Hepatocyte (in vitro differentiated cells): ENCODE measurements at places on chromosomes 4 and X. TPM values are rescaled to one million over a fixed set of nuclear protein-coding genes. Genes with fewer than 3 reads are reported as not detected.
A peak's percentile ranks its signal among the peaks of the same experiment; 100 is the strongest.

The TLR10 gene
- not detected in 2 replicates for polyA plus RNA-seq

The FMR1NB gene
- not detected in 2 replicates for polyA plus RNA-seq

The PRRG3 gene
- polyA plus RNA-seq: 0.22 and 0.36 TPM in 2 replicates

- no peak overlapping the region for H3K4me3 ChIP-seq
- H3K36me3 ChIP-seq: no peaks in the 10 kb centered on the region
- no peaks in the 10 kb centered on the region for H3K27me3 ChIP-seq
- peak overlapping the region; percentile 21 for H3K27ac ChIP-seq
Measured at GRCh38 chrX:42739741-42740140, 38.2 kb downstream of the PPP1R2C start.

DNA sequence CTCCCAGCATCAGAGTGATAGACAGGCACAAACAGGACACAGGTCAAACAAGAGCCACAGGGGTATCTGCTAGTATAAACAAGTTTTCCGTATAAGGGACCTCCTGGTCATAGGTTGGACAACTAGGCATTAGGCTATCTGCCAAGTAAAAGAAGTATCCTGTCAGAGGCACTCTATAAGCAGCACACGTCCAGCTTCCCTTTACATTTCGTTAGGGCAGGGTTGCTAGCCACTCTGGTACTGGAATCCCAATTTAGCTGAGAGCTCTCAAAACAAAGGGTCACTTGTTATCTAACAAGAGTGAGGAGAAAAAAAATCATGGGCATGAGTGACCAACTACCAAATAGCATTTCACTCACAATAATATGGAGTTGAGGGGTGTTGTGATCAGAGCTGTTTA is 780.7 kb upstream of the DIAPH2 start:
- H3K4me3 ChIP-seq: no peak overlapping the region
- no peak for DNase-seq
- no peaks in the 10 kb centered on the region for H3K36me3 ChIP-seq
- no peaks in the 10 kb centered on the region for H3K4me1 ChIP-seq
- no peaks in the 10 kb centered on the region for H3K27me3 ChIP-seq
- H3K27ac ChIP-seq: no peak overlapping the region

GRCh38 chr4:26400132-26400531 is 79.3 kb downstream of the RBPJ start:
- no peak overlapping the region for H3K4me3 ChIP-seq
- no peaks in the 10 kb centered on the region for H3K36me3 ChIP-seq
- H3K27ac ChIP-seq: no peak overlapping the region
- no peak for DNase-seq
- no peaks in the 10 kb centered on the region for H3K4me1 ChIP-seq

- H3K36me3 ChIP-seq: no peaks in the 10 kb centered on the region
- H3K27me3 ChIP-seq: no peaks in the 10 kb centered on the region
- DNase-seq: no peak
- no peaks in the 10 kb centered on the region for H3K4me1 ChIP-seq
Measured at GRCh38 chr4:14143892-14144291, 516.4 kb upstream of the BOD1L1 start.
